Left ventricle myocardium inferior (tissue), 1 donor: ENCODE measurements at places on chromosomes 13 and 19. TPM values are rescaled to one million over a fixed set of nuclear protein-coding genes. Genes with fewer than 3 reads are reported as not detected.

GRCh38 chr13:101332583-101332982 lies 83.7 kb downstream of the NALCN start:
- H3K27ac ChIP-seq: no peak overlapping the region
- H3K27me3 ChIP-seq: no peaks in the 10 kb centered on the region
- H3K4me1 ChIP-seq: no peaks in the 10 kb centered on the region
- DNase-seq: no peak

Gene VSTM1
- total RNA-seq: not detected

- H3K27ac ChIP-seq: no peak overlapping the region
- H3K27me3 ChIP-seq: no peaks in the 10 kb centered on the region
- no peak for DNase-seq
- no peaks in the 10 kb centered on the region for H3K36me3 ChIP-seq
- H3K4me1 ChIP-seq: no peaks in the 10 kb centered on the region
Observed at GRCh38 chr13:84834201-84834600, 951.9 kb upstream of the SLITRK1 start.

Gene CEACAM4
- total RNA-seq: 0.25 TPM

Gene GPR12
- 0.14 TPM for total RNA-seq

DNA sequence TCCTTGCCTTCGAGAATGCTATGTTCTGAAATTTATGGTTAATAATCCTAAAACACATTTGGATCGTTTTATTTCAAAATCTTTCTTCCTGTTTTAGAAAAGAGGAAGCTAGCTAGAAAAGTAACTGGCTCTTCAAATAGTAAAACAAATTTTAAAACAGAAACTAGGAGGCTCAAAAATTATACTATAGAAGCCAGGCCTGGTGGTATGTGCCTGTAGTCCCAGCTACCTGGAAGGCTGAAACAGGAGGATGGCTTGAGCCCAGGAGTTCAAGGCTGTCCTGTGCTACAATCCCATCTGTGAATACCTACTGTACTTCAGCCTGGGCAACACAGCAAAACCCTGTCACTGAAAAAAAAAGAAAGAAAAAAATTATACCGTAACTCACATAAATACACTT lies 57.9 kb downstream of the ELF1 start:
- no peaks in the 10 kb centered on the region for H3K27me3 ChIP-seq
- H3K4me1 ChIP-seq: peaks cover 55% of the 10 kb centered on the region
- H3K4me3 ChIP-seq: no peak overlapping the region
- DNase-seq: no peak
- peaks cover 17% of the 10 kb centered on the region for H3K36me3 ChIP-seq

DNA sequence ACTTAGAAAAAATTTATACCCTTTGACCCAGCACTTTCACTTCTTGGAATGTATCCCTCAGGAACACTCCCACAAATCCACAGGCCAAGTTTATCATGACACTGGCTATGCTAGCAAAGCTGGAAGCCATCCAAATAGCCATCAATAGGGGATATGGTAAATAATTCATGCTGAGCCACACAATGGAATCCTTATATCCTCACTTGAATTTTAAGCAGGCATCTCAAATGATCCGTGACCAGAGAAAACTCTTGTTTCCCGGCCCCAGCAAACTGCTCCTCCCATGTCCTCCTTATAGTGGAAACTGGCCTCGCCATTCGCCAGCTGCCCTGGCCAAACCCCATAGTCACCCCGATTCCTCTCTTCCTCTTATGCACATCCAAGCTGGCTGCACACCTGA lies 37.6 kb downstream of the GRIK5 start:
- H3K4me3 ChIP-seq: no peak overlapping the region
- no peak for DNase-seq
- H3K27me3 ChIP-seq: peaks cover 15% of the 10 kb centered on the region

DNA sequence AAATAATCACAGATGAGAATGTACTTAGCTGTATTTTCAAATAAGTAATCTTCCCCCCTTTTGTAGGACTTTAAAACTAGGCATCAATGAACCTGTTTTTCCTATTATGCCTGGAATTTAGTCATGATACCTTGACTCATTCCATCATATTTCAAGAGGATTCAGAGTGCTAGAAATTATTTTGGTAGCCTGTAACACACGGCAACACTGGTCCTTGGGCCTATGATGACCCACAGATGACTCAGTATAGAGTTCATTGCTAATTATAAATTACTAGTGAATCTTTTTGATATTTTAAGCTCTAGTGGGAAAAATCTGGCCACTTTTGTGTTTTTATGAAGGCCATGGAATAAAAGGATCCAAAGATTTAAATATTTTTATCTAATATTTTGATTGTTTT lies 26.0 kb upstream of the GARRE1 start:
- no peak for DNase-seq
- H3K27ac ChIP-seq: no peak overlapping the region
- no peaks in the 10 kb centered on the region for H3K27me3 ChIP-seq

Gene BRSK1
- 3.0 TPM for total RNA-seq

- H3K36me3 ChIP-seq: no peaks in the 10 kb centered on the region
- no peak for DNase-seq
- H3K4me1 ChIP-seq: peaks cover 26% of the 10 kb centered on the region
- no peaks in the 10 kb centered on the region for H3K27me3 ChIP-seq
- H3K4me3 ChIP-seq: no peak overlapping the region
Observed at GRCh38 chr13:48579165-48579918, 46.5 kb upstream of the RCBTB2 start.

Gene KL
- 1.2 TPM for total RNA-seq

Gene CEACAM20
- not detected for total RNA-seq

Gene TNFSF9
- total RNA-seq: 0.38 TPM

Gene ZNF432
- 7.8 TPM for total RNA-seq

DNA sequence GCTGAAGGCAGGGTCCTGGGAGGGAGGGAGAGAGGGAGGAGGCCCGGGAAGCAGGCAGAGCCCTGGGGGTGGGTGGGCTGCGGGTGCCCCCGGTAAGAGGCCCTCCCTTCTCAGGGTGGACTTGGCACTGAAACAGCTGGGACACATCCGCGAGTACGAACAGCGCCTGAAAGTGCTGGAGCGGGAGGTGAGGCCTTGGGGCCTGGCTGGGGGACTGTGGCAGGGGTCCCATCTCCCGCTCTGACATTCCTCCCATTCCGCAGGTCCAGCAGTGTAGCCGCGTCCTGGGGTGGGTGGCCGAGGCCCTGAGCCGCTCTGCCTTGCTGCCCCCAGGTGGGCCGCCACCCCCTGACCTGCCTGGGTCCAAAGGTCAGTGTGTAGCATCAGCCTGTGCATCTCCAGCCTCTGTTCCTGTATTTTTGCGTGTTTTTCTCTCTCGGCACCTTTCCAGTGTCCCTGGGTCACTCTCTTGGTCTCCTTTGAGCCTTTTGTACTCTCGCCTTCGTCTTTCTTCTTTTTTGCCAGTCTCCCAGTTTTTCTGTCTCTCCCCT lies 53.4 kb downstream of the TRPM4 start:
- H3K4me3 ChIP-seq: no peak overlapping the region
- no peak overlapping the region for H3K27ac ChIP-seq
- peaks cover 57% of the 10 kb centered on the region for H3K36me3 ChIP-seq
- H3K27me3 ChIP-seq: no peaks in the 10 kb centered on the region
- DNase-seq: no peak

GRCh38 chr13:113777311-113778260 lies 18.6 kb downstream of the TMEM255B start:
- no peak for DNase-seq
- no peak overlapping the region for H3K4me3 ChIP-seq
- peaks cover 32% of the 10 kb centered on the region for H3K27me3 ChIP-seq
- H3K4me1 ChIP-seq: no peaks in the 10 kb centered on the region
